Activated CD4-positive, alpha-beta T cell treated with anti-CD3 and anti-CD28 coated beads for 48 hours (primary cell): ENCODE measurements at places on chromosomes 13 and 19.

- no peak for DNase-seq
These were observed 128.7 kb downstream of the MAB21L1 start for GRCh38 chr13:35347679-35348205.

- DNase-seq, result no peak
These were observed 30.3 kb downstream of the ZNF763 start for GRCh38 chr19:11995174-11995573.

- peak; percentile 61 for DNase-seq
These were observed 708 bp upstream of the ERCC1 start for GRCh38 chr19:45424191-45425058.

- DNase-seq, result no peak
These were observed 322.7 kb downstream of the FOXO1 start for GRCh38 chr13:40343550-40344269.

DNA sequence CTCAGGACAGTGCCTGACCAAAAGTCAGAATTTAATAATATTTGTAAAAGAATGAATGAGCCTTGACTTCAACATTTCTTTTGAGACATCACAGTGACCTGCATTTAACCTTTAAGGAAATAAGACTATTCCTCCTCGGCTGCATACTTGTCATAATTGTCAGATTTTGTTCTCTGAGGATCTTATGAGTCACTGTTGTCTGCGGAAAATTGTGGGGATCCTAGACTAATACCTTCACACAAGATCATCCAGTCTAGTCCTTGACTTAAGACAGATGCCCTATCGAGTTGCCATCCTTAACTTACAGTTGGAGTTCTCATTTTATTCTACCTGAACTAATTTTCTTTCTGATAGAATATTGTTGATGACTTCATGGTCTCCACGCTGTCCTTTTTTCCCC is 198.4 kb downstream of the DLEU7 start:
- no peak for DNase-seq

- DNase-seq, result no peak
These were observed 27.6 kb downstream of the CEBPG start for GRCh38 chr19:33400856-33401682.

- peak; percentile 41 for DNase-seq
These were observed 64.2 kb upstream of the GTF2F2 start for GRCh38 chr13:45055902-45056648.

DNA sequence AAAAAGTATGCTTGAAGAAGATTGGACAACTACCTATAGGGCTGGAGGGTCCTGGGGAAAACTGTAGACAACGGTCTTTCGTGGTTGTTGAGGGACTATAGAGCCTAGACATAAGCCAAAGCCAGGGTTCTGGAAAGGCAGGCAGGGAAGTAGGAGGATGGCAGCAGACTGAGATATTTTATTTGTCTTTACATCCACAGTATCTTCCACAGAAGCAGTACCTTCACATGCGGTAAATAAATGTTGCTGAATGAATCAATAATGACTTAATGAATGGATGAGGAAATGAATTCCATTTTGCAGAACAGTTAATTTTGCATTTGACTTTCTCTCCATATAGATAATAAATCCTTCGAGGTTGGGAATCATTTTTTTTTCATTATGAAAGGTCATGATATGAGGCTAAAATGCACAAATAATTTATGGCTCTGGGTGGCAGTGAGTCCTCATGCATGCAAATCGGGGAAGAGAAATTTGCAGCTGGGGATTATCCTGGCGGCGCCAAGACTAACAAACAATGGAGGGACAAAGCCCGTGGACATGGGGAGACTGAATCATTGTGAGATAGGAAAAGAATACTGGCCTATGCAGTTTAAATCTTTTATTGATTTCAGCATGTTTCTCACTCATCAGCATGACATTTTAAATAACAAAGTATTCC is 102.0 kb downstream of the ERCC5 start:
- no peak for DNase-seq

GRCh38 chr13:65342541-65343337 is 1887.4 kb downstream of the PCDH9 start:
- DNase-seq, result no peak

DNA sequence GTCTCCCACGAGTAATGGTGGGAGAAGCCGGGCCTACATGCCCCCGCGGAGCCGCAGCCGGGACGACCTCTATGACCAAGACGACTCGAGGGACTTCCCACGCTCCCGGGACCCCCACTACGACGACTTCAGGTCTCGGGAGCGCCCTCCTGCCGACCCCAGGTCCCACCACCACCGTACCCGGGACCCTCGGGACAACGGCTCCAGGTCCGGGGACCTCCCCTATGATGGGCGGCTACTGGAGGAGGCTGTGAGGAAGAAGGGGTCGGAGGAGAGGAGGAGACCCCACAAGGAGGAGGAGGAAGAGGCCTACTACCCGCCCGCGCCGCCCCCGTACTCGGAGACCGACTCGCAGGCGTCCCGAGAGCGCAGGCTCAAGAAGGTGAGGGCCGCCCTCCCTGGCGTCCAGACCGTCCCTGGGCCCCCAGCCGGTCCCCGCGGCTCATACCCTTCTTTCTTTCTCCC is 1.4 kb upstream of the USF2 start:
- DNase-seq, result peak; percentile 45

GRCh38 chr13:71862459-71862943 is 4.5 kb downstream of the DACH1 start:
- no peak for DNase-seq

DNA sequence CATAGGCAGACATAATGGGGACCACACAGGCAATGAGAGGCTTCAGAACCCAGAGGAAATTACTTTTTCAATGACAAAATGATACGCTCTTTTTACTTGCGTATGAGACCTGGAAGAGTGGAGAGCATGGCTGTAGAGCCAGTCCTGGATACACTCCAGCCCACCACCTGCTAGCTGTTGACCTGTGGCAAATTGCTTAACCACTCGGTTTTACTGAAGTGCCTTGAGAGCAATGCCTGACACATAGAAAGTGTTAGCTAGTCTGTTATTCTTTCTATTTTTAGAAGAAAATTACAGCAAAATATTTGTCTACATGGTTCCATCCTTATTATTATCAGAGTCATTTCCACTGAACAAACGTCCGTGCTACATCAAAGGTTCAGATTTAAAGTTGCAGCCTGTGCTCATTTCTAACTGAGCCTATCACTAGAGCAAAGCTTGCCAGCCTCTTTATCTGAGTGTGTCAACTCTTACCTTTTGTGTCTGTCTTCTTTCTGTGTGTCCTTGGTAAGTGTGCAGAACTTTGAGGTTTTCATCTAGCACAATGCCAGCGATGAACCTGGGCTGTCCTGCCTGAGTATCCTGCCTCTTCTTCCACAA is 9.6 kb upstream of the GPR183 start:
- no peak for DNase-seq

DNA sequence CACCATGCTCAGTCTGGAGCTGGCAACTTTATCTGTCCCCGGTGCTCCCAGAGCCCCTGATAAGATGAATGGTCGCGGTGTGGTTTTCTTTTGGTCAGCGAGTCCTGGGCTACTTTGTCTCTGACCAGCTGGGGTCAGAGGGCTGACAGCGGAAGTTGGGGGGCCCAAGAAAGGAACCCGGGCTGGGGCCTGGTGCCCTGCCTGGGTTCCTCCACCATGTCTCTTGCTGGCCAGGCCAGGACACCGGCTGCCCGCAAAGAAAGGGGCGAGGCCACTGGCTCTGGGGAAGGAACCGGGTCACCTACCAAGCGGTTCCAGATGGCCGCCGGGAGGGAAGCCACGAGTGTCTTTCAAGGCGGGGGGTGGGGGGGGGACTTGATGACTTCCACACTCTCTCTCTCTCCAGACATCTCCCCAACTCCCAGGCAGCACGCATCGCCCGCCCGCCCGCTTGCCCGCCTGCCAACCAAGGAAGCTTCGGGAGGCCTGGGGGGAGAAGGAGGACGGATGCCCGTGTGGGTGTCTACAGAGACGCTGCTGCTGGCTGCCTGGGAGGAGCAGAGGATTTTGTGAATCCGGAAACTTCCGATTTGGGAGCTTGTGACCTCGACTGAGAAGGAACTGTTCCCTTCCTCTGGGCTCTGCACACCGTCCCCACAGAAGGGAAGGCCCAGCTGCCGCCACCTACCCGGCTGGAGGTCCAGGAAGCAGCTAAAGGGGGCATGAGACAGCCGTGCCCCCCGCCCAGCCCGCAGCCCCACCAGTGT is 1.1 kb downstream of the PIP5K1C start:
- peak; percentile 46 for DNase-seq

- DNase-seq, result no peak
These were observed 53.9 kb downstream of the MCF2L start for GRCh38 chr13:113022745-113023574.

DNA sequence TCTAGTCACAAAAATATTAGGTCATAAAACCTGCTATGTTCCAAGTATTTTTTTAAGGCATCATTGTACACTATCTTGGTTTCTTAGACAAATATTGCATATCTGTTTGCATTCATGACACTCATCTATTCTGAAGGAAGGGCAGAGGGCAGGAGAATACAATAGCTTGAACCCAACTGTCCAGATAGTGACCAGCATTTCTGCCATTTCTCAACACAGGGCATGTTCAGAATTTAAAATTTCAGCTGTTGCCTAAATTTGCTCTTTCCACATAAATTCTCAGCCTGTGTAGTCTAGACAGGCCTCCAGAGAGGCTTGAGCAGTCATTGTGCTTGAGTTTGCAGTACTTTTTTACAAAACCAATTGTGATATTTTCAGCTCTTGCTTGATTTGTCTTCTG is 119.5 kb downstream of the ZAR1L start:
- no peak for DNase-seq

- DNase-seq, result no peak
These were observed 108.5 kb upstream of the C1QTNF9B start for GRCh38 chr13:24005755-24006281.

GRCh38 chr13:72469906-72470305 is 257.5 kb downstream of the MZT1 start:
- no peak for DNase-seq

DNA sequence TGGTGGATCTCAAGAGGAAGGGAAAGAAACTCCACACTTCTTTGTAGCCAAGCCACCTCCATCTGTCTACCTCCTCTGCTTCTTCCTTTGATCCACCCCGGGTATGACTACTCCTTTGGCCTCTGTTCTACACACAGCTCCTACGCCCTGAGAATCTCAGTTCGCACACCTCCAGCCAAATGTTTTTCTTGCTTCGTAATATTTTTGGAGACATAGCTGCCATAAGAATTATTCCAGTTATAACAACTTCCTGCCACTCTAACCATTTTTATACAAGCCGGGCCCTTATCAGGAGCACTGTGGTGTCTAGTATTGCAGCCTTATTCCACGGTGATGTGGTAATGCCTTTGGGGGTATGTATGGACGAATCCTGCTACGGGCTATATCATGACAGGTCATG is 126.7 kb downstream of the STARD13 start:
- DNase-seq, result no peak

DNA sequence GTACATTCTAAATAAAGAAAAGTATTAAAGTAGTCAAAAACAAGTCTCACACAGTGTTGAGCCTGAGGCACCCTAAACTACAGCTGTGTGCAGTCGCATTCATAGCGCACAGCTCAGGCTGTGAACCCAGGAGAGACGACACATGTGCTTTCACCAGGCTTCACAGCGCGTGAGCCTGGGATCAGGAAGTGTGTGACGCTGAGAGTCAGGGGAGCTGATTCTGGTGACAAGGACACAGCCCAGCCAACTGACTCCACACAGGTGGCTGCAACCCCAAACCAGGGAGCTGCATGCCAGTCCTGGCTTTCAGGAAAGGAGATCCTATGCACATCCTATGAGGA is 41.6 kb downstream of the COL4A1 start:
- no peak for DNase-seq

DNA sequence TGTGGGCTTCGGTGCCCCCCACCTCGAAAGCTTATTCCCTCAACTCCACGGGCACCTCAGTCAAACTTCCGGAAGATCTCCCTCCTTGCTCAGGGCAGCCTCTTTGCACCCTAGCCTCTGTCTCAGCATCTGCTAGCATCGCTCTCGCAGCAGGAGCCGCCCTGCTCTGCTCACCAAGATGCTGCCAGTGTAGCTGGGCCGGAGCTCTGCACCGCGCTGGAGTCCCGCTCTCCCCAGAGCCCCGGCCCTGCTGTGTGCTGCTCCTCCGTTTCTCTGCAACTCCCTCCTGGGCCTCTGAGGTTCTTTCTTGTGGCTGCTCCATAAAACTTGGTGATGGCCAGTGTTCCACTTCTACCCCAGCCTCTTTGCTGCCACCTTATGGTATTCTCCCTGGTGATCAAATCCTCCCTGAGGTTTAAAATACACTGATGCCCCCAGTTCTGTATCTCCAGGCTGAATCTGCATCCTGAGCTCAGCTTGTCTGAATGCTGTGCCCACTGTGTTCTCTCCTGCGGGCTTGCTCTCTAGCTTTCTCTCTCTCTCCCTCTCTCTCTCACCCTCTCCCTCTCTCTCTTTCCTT is 198.0 kb downstream of the UQCRFS1 start:
- DNase-seq, result no peak

- peak; percentile 22 for DNase-seq
These were observed 8.0 kb downstream of the MAP2K2 start for GRCh38 chr19:4115818-4116385.

GRCh38 chr19:40588110-40588854 is 11.6 kb downstream of the SHKBP1 start:
- DNase-seq, result no peak

DNA sequence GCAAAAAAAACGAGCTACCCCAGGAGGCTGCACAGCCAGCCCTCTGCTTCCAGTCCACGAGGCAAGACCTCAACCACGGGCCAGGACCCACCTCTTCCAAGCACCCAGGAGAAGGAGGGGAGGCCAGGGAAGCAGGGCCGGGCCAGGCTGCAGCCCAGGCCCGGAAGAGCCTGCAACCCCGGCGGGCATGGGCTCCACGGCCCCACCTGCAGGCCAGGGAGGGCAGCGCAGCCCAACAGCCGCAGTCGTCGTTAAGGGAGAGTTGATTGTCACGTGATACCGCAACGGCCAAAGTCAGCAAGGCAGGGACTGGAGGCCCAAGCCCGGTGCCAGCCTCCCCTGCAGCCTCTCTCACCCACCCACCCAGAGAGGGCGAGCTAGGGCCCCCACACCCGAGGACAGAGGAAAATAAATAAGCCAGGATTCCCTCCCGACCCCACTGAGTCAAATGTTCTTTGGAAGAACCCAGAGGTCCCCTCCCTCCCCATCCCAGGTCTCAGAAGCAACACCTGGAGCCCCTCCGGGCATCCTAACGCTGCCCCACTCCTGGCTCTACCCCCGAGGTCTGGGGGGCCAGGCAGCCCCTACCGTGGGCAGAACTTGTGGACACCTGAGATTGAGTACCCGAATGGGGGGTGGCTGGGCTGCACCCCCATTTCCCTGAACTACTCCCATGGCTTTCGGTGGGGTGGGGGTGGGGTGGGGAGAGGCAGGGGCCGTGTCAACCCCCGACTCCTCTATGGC is 5.2 kb upstream of the REXO1 start:
- peak; percentile 92 for DNase-seq
